LHCN-M2 (cell line): ENCODE measurements at places on chromosomes 1 and 21. TPM values are rescaled to one million over a fixed set of nuclear protein-coding genes. Genes with fewer than 3 reads are reported as not detected.

The RAB3B gene
- total RNA-seq: 12.2 and 12.4 TPM in 2 replicates

The LAMC1 gene
- total RNA-seq: 316 and 383 TPM in 2 replicates

The AMY1C gene
- total RNA-seq: not detected in 2 replicates

The NUAK2 gene
- total RNA-seq: 0.46 and 0.64 TPM in 2 replicates

The SELP gene
- total RNA-seq: not detected in 2 replicates

The GART gene
- 131 and 156 TPM in 2 replicates for total RNA-seq

The OR2L8 gene
- total RNA-seq: not detected in 2 replicates

The AGRN gene
- total RNA-seq: 13.3 and 15.5 TPM in 2 replicates

The ZNF695 gene
- total RNA-seq: 4.1 and 5.8 TPM in 2 replicates

The RNF186 gene
- not detected in 2 replicates for total RNA-seq

DNA sequence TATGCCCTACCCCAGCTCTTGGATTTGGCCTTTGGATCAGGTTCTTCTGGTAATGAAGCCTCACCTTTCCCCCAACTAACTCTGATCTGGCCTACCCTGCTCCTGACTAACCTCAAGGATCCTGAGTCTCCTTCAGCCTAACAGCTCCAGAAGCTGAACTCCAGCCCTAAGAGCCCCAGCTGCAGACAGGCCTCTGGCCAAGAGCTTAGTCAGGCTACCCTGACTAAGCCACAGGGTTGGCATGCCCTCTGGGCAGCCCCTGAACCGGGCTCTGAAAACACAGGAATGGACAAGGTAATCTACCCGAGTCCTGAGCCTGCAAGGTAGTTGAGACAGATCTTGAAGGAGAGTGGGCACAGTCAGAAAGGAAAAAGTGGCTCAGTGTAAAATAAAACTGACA, 29.4 kb downstream of the COA7 start:
- DNase-seq: no peak

DNA sequence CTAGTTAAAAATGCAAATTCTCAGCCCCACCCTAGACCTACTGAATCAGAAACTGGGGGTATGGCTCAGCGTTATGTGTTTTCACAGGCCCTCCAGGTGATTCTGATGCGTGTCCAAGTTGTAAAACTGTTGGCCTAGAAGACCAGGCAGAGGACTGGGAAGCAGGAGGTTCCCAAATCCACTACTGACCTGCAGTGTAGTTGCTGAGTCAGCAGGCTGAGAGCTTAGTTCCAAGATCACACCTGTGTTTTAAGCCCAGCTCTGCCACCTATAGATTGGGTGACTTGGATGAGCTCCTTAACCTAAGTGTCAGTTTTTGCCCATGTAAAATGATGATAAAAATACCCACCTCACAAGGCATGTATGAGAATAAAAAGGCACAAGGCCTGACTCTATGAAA, 4.1 kb downstream of the GRHL3 start:
- DNase-seq: no peak

DNA sequence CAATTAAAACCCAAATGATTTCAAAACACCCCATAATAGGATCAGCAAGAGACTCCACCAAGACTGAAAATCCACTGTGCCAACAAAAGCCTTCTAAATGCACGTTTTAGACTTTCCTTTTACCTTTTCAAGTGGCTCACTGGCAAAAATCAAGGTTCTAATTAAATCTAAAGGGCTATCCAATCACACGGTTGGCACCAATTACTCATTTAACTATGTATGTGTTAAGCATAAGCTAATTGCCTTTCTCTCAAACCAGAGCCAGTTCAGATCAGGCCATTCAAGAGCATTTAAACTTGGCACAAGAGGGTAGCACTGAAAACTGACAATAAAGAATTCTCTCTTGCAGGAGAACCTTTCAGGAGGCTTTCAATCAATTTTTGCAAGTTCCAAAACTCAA, 139.5 kb downstream of the RGS7 start:
- no peak for DNase-seq

GRCh38 chr1:87370544-87370943, 41.9 kb downstream of the LMO4 start:
- DNase-seq: no peak

DNA sequence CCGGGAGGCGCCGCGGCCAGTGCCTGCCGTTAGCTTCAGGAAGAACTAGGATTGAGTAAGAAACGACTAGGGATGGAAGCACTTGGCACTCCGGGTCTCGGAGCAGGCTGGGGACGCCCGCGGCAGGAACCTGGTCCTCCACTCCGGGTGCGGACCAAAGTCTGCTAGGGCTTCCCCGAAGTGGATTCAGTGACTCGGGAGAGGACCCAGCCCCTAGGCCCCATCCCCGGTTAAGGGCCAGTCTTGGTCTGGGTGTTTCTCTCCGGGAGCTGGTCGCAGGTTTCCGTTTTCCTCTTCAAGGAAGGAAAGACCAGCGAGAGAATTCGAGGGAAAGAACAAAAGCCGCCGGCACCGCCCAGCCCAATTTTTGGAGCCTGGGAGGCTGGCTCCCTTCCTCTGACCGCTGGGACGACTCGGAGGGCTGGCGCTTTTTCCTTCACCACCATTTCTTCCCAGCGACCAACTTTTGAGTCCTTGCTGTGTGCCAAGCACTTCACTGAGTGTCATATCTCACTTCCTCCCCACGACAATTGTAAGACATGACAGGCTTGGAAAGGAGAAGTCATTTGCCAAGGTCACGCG, 16.8 kb upstream of the STMN1 start:
- peak; percentile 33 for DNase-seq

DNA sequence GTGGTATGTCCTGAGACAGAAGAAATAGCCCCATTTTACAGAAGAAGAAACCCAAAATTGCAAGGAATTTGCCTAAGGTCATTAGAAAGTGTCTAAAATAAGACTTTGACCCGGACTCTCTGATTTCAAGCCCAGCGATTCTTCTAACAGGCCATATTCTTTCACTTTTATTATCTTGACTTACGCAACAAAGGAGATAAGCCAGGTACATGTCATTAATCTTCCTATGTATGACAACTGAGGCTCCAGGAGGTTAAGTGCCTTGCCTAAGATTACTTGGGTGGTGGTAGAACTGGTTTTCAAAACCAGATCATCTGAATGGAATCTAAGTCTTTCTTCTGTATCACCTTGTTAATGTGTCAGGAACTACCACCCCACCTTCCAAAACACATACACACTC, 124.3 kb downstream of the PBX1 start:
- DNase-seq: no peak

GRCh38 chr1:11749203-11749689, 12.7 kb upstream of the C1orf167 start:
- DNase-seq: no peak

DNA sequence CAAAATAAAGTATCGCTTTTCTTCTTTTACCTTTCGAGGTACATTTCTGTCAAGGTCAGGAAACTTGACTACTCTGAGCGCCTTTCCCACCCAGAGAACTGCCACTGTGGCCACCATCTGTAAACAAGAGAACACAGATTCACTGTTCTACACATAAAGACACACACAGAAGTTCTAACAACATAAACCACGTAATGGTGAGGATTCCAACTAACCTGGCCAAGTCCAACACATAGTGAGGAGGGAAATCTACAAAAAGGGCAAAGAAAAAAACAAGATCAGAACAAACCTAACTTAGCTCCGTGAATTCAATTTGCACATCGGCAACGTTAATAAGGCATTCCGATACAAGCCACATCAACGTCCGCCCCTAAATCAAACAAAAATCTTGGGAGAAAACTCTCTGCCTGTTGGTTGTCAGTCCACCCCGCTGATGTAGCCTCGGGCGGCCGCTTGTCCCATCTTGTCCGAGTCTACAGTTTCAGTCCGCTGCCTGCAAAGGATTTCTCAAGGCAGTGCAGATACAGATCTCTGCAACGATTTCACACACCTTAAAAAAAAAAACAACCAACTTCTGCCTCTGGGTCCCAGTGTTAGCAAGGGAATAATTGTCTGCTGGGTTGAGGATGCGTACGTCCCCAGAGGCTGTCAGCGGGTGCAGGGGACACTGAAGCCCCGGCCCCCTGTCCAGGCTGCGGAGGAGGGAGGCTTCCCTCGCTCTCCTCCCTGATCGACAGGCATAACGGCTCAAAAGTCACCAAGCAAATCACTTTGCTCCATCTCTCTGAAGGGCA, 1.0 kb downstream of the SLC35D1 start:
- peak; percentile 34 for DNase-seq

DNA sequence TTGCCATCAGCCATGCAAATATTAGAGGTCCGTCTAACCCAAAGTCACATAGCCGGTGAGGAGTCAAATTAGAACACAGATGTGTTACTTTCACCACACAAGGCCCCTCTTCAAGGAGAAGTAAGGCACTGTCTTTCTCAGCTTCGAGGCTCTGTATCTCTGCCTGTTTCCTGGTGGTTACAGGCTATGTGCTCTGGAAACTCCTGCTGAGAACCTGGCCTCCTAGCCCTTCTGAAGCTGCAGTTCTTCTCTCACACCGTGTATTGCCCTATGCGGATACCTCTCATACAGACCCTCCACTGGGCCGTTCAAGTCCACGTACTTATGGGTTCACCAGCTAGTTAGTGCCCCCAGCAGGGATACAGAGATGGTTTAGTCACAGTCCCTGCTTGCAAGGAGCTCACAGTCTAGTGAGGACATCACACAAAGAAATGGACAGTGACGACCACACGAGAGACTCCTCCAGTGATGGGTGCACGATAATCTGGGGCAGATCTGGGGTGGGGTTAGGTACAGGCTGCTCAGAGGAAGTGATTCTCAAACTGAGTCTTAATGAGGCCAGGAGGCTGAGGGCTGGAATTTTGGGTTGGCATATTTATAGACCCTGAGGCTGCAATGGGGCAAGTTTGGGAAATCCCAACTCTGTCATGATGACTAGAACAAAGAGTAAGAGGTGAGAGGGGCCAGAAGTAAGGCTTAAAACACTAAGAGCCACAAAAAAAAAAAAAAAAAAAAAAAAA, 22.8 kb upstream of the ELOA start:
- DNase-seq: no peak

DNA sequence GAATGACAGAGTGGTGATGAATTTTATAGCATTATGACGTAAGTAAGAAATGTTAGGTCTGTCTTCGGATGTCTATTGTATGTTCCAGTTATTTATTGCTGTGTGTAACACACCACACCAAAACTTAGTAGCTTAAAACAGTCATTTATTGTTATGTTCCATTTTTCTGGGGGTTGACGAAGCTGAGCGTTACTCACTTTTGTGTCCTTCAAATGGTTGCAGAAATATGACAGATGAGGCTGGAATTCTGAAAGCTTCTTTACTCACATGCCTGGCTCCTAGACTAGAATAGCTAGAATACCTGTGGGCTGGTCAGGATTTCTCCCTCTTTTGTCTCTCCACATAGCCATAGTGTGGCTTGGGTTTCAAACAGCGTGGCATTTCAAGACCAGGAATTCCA, 62.1 kb upstream of the S1PR1 start:
- DNase-seq: peak; percentile 87

DNA sequence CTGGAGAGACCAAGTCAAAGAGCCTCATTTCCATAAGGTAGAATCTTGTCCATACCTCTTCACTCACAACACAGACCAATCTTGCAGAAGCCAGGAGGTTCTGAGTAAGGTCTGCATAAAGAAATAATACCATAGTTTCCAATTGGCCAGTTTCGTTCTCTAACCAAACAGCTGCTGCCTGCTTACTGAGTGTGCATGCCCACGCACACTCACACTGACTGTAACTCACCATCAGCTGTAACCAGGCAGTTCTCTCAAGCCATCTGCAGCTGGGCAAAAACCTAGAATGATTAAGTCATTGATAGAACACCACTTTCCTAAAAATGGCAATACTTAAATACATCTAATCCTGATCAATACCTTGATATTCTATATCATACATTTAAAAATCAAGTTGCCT, 106.6 kb upstream of the VAV3 start:
- peak; percentile 60 for DNase-seq

GRCh38 chr1:103371234-103371633, 154.3 kb upstream of the RNPC3 start:
- peak; percentile 56 for DNase-seq

GRCh38 chr1:209412036-209412435, 171.5 kb upstream of the CAMK1G start:
- DNase-seq: no peak

- no peak for DNase-seq
These were observed 42.6 kb upstream of the CD101 start for GRCh38 chr1:116958977-116959376.
